ENCODE measurements at places on chromosomes 11 and 22.

DNA sequence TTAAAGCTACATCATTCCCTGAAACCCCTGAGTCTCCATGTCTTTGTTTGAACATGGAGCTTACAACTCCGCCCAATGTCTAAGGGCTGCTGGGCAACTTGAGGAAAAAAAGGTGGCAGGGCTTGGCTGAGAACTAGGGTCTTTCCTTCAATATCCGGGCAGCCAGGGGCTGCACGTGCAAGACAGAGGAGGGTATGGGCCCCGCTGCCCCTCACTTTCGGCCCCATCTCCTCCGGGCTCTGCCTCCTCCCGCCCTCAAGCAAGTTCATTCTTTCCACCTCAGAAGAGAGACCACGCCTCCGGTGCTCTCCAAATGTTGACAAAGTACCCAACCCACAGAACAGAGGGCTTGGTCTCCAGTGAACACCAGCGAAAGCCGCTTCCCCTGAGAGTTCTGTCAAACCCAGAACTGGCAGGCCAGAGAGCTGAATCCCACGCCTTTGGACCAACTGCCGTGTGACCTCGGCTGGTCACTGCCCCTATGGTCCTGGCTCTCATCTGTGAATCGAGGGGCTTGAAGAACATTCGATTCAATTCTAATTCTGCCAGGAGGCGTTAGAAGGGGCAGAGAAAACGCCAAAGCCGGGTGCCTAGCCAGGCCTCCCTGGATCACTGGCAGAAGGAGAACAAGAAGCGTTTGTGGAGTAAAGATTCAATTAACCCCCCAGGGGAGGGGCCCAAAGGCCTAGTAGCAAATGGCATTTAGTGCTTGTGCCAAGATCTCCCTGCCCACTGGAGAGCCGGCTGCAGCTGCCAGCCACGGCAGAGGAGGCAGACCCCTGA lies 7.3 kb downstream of the PDGFB start:
- no peak for DNase-seq

DNA sequence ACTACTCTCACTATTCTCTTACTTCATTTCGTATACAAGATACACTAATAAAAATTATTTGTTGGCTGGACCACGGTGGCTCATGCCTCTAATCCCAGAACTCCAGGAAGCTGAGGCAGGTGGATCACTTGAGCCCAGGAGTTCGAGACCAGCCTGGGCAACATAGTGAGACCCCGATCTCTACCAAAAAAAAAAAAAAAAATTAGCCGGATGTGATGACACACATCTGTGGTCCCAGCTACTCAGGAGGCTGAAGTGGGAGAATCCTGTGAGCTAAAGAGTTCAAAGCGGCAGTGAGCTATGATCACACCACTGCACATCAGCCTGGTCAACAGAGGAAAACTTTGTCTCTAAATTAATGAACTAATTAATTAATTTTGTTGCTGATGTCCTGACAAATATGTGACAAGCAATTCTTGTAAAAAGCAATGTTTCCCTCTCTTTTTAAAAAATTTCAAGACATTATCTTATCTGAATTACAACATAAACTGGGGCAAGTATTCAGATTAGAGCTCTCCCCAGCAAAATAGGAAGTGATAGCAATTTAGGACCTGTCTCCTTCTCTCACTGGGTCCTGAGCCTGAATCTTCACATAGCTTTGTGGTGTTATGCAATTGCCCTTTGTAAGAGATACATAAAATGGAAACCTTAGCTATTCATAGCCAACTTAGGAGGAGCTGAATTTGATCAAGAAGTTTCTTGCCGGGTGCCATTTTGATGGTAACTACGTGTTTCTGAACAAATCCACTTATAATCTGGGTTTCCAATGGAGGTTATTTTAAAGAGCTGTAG lies 17.6 kb upstream of the TMA7B start:
- no peak for DNase-seq

DNA sequence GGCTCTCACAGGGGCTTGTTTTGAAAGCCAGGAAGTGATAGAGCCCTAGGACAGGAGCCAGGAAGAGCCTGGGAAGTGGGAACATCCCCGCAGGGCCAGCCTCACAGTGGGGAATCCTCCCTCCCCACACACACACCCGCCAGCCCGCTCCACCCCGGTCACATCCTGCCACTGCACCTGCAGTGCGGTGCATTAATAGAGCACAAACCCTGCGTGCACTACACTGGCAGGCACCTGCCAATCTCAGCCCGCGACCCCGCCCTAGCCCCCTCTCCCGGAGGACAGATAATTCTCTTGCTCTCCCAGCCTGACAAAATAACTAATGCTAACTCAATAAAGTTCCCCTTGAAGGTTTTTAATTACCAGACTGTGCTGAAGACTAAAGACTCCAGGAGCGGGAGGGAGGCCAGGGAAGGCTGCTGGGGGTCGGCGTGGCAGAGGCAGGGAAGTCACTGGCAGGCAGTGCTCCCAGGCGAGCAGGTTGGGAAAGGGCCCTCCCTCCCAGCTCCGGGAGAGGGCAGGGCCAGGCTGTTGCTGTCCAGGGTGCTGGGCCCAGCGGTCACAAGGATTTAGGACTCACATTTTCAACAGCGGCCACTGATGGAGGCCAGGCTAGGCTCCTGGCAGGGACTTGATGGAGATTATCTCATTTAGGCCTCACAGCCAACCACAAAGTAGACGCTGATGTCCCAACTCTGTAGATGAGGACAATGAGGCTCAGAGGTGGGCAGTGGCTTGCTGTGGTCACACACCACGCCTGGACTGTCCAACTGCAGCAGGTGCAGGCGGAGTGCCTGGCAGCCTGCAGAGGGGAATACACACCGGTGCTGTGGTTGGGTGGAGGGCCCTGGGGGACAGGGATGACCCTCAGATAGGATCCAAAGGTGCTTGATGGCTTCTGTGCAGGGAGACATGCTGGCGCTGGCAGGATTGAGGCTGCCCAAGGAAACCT lies 23.9 kb upstream of the TCF20 start:
- peak; percentile 45 for DNase-seq

- DNase-seq, result no peak
Measured at GRCh38 chr22:39809772-39810557, 83.6 kb downstream of the ENTHD1 start.

- DNase-seq, result no peak
Measured at GRCh38 chr11:47725442-47726117, 10.4 kb upstream of the AGBL2 start.

DNA sequence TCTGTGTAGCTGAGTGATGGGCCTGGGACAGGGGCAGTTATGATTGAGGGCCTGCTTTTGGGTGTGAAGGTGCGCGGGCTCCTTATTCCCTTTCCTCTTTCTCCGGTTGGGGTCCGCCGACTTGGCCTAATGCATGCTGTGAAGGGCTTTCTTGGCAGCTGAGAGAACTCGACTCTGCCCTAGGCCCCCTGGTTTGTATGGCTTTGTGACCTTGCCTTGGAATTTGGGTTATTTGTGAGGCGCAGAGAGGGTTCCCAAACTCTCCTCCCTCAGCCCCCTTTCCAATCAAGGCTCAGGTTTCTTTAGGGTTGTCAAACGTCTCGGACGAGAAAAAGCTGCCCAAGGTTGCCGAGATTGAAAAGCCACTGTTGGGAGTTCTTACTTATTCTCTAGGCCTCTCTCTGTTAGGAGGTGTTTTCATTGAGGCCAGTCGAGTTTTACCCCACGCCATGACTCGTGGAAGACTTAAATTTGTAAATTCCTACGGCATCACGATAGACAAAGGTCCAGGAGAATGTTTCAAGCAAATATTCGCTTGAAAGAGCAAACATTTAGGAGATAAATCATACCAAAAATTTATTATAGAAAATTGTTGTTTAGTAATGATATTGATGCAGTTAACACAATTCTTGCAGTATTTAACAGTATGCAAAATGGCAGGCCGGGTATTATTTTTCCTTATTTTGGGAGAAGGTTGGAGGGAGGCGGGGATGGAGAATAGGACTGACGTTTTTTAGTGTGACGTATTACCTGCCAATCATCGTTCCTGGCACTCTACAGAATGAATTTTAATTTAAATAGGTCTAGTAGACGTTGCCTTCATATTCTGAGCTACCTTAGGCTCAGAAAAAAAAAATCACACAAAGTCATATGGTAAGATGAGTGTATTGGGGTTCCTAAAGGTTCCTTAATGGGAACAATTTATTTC lies 689 bp downstream of the PDHX start:
- DNase-seq, result no peak

- DNase-seq, result no peak
Measured at GRCh38 chr11:17638311-17638710, 81.1 kb upstream of the MYOD1 start.

DNA sequence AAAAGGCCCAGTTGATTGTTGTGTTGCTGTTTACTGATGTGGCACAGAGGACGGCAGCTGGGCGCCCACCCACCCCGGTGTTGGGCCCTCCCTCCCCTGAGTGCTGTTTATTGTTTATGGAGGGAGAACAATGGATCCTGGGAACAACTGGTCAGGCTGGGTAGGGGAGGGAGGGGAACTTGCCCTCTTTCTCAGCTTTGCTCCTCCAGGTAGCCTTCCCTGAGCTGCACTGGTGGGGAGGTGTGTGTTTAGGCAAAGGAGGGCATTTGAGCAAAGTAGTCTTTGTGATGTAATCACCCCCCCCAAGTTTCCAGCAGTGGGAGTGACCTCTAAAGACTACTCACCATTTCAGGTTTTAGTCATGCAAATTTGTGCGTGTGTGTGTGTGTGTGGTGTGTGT lies 1035.3 kb downstream of the NTM start:
- DNase-seq, result no peak

GRCh38 chr22:49149721-49150608 lies 677.7 kb downstream of the BRD1 start:
- no peak for DNase-seq

GRCh38 chr11:62223095-62223494 lies 14.6 kb downstream of the SCGB2A1 start:
- no peak for DNase-seq

GRCh38 chr22:17258015-17258787 lies 39.0 kb upstream of the ADA2 start:
- DNase-seq, result peak; percentile 34

DNA sequence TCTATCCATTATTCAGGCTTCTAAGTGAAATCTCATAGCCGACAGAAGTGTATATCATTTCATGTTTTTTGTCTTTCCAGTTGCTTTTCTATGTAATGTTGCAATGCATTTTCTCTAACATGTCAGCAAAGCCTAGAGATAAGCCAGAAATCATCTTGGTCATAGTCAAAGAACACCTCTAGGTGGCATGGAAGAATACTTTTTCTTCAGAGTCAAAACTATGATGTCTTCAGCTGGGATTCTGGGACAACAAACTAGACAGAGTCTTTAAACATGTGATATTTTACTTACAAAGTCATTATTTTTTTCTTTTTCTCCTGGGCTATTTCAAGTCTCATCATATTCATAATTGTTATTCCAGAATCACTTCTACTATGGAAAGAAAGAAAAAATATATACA lies 4.4 kb downstream of the GAS2 start:
- DNase-seq, result no peak

DNA sequence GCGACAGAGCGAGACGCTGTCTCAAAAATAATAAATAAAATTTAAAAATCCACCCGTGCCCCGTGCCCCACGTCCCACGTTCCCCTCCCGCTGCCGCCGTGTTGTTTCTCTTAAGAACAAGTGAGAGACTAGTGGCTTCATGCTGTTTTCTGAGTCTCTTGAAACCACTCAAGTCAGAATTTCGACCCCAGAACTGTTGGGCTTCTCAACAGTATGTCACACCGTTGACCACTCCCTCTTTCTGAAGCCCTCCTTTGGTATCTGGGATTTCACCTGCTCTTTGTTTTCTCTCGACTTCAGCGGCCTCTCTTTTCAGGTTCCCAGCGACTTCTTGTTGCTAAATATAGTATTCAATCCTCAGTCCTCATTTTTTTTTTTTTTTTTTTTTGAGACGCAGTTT lies 974 bp downstream of the PPIL2 start:
- DNase-seq, result no peak

GRCh38 chr11:36566407-36567053 lies 1.3 kb upstream of the RAG1 start:
- no peak for DNase-seq

DNA sequence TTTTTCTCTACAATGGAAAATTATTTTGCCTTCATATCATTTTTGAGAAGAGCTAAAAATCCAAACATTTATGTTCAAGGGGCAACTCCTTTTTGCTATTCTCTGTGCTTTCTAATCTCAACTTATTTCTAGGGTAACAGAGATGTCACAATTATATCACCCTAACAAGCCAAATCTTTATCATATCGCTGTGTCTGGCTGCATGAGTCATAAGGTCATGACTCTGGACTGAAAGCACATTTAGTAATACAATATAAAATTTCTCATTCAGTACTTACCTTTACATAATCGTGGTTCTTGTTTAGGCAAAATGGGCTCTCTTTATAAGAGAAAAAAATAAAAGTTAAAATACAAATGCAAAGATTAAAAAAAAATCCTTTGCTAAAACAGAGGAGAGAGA lies 326.0 kb downstream of the CASP12 start:
- DNase-seq, result no peak

- no peak for DNase-seq
Measured at GRCh38 chr11:125368757-125369156, 127.3 kb downstream of the FEZ1 start.

DNA sequence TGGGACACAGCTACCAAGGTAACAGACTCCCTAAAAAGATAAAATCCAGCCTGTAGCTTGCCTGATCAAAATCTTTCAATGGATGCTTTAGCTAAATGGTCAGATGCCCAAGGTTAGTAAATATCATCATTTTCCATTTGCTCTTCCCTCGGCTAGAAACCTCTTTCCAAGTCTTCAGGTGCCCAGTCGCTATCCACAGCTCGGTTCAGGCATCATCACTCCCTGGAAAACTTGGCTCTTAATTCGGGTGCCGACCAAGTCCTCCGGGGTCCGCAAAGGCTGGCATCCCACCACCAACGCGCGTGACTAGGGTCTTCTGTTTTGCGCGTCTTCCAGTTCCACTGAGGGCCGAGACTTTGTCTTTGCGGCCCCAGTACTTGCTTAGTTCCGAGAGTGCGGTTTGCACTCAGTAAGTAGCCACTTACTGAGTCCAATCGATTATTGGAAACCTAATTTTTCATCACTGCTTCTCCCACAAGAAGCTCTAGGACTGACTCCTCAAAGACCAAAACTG lies 44.3 kb downstream of the OR4D9 start:
- no peak for DNase-seq

- DNase-seq, result no peak
Measured at GRCh38 chr11:8016440-8016839, 29.3 kb downstream of the EIF3F start.

- peak; percentile 74 for DNase-seq
Measured at GRCh38 chr11:313787-314553, at the start of gene IFITM1. IFITM1 (plus strand) TSS chr11:314040; CDS start chr11:314171, 131 bp downstream.

- DNase-seq, result no peak
Measured at GRCh38 chr11:133081730-133082452, 450.4 kb downstream of the OPCML start.

DNA sequence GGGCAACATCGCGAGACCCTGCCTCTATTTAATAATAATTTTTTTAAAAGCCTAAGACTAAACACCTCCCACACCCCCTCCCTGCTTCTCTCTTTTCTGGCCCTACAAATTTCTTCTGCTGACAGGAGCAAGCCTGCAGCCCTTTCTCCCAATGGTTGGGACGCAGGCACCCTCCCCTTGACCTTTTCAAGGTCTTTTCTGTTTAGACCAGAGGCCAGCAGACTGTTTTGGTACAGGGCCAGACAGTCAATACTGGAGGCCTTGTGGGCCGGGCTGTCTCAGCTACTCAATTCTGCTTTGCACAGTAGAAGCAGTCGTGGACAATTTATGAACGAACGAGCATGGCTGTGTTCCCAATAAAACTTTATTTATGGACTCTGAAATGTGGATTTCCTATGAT lies 92.3 kb downstream of the SCN3B start:
- no peak for DNase-seq

GRCh38 chr22:37609240-37610152 lies 862 bp downstream of the GGA1 start:
- DNase-seq, result no peak

GRCh38 chr11:17651681-17652080 lies 67.7 kb upstream of the MYOD1 start:
- no peak for DNase-seq

GRCh38 chr11:104618954-104619353 lies 279.3 kb downstream of the CASP12 start:
- DNase-seq, result no peak

All from activated T-cell treated with anti-CD3 and anti-CD28 coated beads, Interleukin-2, amount 50 U/mL, for 1 hour (primary cell).